IPS-NIHi11 (cell line): ENCODE measurements at places on chromosomes 6 and 20.

DNA sequence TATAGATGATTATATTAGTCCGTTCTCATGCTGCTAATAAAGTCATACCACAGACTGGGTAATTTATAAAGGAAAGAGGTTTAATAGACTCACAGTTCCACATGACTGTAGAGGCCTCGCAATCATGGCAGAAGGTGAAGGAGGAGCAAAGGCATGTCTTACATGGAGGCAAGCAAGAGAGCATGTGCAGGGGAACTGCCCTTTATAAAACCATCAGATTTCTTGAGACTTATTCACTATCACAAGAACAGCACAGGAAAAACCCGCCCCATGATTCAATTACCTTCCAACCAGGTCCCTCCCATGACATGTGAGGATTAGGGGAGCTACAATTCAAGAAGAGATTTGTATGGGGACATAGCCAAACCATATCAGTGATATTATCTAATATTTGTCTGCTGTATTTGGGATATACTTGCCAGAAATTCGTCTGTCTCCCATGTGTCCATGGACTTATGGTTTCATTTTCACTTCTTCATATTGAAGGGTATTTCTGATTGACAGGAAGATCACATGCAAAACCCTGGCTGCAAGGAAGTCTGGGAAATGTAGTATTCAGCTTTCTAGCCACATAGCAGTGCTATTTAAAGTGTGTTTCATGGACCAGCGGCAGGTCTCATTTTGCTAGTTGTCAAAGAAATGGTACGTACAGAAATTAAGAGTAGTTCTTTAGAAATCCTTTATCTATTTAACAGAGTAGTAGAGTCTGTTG lies 50.5 kb upstream of the PAK5 start:
- no peak for DNase-seq

DNA sequence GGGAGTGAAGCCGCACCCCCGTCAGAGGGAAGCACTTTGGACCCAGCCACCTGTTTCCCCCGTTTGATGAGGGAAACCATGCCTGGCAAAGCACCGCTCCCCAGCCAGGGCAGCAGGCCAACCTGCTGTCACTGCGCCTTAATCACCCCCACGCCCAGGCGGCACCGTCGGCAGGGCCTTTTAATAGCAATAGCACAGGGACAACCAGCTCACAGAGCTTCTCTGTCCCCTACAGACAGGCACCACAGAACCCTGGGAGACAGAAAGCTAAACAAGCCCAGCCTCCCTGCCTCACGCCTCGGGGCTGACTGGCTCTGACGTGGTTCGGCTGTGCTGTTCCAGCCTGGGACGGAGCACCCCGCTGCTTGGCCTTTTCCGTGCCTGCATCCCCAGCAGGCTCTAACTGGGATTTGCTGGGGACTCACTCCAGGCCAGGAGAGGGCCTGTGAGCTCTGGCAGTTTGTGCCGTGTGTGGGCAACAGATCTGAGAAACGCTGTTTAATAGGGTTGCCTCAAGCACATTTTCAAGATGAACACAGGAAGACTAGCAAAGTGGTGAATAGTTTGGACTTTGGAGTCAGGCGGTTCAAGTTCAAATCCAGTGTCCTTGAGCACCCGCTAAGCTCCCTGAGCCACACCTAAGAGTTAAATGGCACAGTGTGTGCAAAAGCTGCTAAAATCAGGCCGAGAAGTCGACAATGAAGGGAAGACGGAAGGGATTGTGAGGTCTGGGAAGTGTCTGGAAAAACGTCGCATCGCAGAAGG lies 223.8 kb downstream of the NRN1 start:
- DNase-seq: no peak

GRCh38 chr6:148242180-148242579 lies 100.5 kb upstream of the SASH1 start:
- DNase-seq: no peak

DNA sequence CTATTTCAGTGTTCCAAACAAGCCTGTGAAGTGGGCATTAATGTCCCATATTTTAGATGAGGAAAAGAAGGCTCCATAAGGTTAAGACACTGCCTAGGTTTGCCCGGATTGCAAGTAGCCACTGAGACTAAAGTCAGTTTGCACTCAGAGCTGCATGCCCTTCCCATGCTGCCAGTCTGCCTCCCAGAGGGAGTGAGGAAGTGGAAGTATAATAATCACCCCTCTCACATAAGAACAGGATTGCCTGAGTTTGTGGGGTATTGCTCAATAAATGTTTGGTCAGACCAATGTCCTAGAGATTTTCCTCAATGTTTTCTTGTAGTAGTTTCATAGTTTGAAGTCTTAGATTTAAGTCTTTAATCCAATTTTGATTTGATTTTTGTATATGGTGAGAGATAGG lies 43.9 kb upstream of the CLIC5 start:
- DNase-seq: no peak

DNA sequence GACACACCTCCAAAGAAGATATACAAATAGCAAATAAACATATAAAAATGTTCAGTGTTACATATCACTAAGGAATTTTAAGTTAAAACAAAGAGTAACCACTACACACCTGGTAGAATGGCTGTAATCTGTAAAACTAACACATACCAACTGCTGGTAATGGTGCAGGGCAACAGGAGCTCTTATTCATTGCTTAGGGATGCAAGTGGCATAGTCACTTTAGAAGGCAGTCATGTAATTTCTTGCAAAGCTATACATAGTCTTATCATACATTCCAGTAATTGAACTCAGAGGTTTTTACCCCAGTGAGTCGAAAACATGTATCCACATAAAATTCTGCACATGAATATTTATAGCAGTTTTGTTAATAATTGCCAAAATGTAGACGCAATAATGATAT lies 906.8 kb upstream of the CITED2 start:
- DNase-seq: no peak

GRCh38 chr20:23047738-23048214 lies 1.7 kb downstream of the THBD start:
- no peak for DNase-seq

DNA sequence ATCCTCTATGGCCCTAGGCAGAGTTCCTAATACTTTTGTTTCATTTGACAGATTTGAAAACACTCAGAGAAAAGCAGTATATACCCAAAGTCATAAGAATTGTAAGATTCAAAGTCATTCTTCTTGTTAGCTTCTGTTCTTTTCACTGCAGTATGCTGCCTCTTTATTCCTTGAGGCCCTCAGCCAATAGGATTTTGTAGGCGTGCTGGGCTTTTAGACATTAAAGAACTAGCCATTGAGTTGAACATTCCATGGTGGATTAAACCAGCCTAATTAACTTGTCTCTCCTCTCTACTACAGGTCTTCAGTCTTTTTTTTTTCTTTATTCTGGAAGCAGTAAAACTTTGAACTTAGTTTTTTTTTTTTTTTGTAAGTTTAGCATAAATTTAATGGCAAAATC lies 186.3 kb downstream of the PLCB4 start:
- DNase-seq: no peak

DNA sequence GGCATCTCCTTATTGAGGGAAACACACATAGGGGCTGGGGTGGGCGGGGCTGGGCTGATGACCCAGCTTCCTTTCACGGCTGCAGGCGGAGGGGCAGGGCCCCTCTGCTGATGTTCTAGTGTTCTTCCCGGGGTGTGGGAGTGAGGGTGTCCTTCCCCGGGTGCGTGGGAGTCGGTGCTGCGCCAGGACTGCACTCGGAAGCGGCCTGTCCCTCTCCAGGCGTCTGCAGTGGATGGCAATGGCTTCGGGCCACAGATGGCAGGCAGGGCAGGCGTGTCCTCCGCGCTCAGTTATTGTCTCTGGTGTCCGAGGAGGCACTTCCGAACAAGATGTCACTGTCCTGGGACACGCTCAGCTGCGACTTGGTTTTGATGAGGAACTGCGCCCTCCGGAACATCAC lies 19.2 kb downstream of the KCNG1 start:
- no peak for DNase-seq

DNA sequence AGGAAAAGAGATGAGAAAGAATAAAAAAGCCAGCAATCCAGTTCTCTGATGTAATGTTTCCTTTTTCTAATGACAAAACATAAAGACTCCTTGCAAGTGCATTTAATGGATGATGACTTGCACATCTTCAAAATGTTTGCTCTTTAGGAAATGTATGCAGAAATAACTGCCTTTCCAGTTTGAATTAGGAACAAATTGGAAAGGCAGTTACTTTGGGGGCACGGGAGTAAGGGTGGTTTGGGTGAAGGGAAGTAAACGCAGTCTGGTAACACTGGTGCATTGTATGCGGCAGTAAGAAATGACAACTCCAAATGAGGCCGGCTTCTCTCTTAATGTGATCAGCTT lies 57.6 kb upstream of the REV3L start:
- DNase-seq: no peak

- DNase-seq: no peak
Observed at GRCh38 chr6:90442366-90442765, 144.5 kb downstream of the MAP3K7 start.

DNA sequence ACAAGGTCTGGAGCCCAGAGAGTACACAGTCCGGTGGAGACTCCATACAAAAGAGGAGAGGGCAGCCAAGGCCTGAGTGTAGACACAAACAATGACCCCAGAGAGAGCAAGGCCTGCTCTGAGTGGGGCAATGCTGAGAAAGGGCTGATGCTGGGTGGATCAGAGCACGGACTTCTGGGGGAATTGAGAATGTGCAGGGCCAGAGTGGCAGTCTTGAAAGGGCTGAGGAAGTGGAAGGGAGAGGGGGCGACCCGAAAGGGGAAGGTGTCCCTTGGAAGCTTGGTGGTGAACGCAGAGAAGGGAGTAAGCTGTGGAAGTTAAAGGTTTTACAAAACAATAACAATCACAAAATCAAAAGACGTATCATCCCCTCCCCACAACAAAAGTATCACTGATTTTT lies 12.0 kb upstream of the GRM4 start:
- no peak for DNase-seq

DNA sequence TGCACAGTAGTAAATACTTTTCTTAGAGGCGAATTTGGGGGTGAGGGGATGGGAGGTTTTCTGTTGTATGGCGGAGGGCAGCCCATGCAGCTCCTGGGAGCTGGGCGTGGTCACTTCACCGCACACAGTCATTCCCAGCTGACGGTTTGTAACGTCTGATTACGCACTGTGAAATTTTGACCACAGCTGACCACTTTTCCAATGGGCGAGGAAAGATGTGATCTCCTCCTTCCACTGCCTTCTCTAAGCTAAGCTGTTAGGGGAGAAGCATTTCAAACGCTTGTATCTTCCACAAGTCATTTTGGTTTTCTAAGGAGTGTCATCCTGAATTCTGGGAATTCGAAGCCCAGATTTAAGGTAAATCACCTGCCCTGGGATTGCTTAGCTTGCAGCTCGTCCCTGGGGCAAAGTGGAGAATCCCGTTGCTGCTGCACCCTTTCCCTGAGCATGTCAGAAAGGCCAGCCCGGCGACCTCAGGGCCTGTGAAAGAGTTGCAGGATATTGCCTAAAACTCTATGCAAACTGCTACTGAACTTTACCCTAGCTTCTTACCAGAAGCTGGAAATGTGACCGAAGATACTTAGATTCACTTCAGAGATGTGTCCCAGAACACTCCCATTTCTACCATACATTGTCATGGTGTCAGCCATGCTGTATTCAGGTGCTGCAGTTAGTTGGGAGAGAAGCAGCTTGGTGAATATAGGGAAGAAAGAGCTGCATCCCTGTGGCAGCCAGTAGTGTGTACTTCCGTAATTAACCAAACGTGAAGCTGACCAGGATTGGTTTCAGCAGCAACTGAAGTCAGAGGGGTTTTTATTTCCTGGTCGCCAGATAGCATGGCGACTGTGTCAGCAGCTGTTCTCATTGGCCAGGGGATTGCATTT lies 58.9 kb downstream of the RREB1 start:
- no peak for DNase-seq

DNA sequence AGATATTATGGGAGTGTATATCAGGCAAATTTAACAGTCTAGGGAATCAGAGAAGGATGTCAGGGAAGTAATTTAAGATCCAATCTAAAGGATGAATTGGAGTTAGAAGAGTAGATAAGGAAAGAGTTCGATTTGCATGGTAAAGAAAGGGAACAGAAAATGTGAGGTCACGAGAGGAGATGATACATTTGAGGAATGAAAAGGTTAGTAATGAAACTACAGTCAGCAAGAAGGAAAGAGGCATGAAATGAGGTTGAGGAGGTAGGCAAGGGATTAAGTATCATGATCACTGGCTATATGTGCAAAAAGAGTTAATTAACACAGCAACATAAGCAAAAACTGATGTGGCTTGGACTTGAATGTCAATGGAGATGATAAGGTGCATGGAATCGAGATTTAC lies 22.4 kb downstream of the ZNF318 start:
- no peak for DNase-seq

GRCh38 chr6:13243033-13243432 lies 85.3 kb downstream of the TBC1D7 start:
- no peak for DNase-seq

GRCh38 chr20:59469267-59470252 lies 134.8 kb upstream of the PHACTR3 start:
- DNase-seq: peak; percentile 81

DNA sequence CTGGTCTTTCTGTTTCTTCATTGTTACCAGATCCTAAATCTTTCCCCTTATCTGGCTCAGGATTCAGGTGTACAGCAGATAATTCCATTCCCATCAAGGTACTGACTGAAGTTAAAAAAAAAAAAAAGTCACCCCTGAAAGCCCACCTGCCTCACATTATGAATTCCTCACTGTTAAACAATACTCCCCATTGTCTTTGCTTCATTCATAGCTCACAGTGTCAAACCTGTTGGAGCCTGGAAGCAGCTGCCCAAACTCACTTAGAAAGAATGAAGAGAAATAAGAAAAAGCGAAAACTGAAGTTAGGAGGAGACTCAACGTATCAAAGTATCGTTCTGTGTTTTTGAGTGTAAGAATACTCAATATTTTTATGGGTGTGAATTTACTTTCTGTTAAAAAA lies 1.8 kb upstream of the DCBLD1 start:
- no peak for DNase-seq

DNA sequence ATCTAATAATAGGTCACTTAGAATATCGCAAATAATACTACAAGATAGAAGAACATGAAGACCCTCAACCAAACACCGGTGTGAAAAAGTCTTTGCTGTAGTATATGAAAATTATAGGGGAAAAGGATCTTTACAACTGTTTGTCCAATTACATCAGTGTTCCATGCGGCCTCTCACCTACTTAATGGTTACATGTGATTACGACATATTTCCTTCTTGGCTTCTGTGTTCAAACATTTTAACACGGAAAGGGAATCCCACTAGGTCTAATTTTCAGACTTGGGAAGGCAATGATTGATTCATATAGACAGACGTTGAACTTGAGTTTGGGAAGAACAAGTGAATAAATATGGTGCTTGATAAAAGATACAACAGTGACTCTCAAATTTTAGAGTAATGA lies 273.4 kb downstream of the KIF16B start:
- DNase-seq: no peak
